ENCODE measurements at places on chromosomes 16 and 17. TPM values are rescaled to one million over a fixed set of nuclear protein-coding genes. Genes with fewer than 3 reads are reported as not detected.
A peak's percentile ranks its signal among the peaks of the same experiment; 100 is the strongest.

DNA sequence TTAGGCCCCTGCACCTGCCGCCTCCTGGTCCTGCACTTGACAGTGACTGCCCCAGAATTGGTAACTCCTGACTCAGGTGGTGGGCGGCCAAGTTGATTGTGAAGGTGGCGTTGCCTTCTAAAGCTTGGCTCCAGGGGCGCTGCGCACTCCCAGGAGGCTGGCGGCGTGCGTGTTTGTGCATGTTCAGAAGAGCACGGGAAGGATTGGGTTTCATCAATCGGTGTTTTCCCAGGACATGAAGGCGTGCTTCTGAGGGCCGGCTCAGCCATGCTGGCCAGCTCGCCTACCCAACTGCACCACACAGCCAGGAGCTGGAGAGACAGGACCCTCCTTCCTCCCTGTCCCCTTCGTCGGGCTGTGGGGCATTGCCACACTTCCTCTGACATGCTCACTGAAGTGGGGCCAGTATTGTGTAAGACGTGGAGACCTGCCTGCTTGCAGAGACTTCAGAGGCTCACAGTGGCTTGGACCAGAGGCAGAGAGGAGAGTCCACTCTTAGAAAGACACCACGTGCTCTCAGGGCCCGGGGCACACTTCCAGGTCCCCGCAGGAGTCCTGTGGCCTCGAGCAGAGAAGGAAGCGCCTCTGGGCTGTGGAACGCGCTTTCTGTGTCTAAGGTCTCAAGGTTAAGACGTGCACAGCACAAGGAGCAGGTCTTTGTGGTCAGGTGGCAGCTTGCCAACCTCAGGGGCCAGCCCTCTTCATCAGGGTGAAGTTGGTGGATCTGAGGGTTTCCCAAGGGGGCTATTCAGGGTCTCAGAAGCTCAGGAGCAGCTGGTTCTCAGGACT is 2.8 kb downstream of the RAB40C start:
- no peaks in the 10 kb centered on the region for H3K27me3 ChIP-seq
- peaks cover 35% of the 10 kb centered on the region for H3K4me1 ChIP-seq
- peaks cover 26% of the 10 kb centered on the region for H3K36me3 ChIP-seq
- peak overlapping the region; percentile 38 for H3K27ac ChIP-seq
- no peak overlapping the region for H3K4me3 ChIP-seq

The MEIOC gene
- total RNA-seq = not detected

DNA sequence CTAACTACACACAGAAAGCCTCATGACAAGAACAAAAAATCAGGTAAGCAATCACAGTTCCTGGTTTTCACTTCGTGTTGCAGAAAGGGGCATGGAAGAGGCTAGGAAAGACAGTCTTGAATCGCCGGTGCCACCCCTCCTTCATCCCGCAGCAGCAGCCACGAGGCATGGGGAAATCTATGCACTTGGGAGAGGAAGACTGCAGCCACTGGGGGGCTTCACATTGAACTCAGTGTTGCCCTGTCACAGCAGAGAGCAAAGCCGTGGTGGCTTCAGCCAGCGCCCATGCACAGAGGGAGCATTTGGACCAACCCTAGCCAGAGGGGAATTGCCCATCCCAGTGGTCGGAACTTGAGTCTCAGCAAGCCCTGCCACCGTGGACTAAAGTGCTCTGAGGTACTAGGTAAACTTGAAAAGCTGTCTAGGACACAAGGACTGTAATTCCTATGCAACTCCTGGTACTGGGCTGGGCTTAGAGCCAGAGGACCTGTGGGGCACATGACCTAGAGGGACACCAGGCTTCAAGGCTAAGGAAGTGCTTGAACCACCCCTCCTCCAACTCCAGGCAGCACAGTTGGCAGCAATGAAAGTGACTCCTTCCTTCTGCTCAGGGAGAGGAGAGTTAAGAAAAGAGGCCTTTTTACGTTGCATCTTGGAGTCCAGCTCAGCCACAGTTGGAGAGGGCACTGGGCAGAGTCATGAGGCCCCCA is 35.2 kb upstream of the ATP2C2 start:
- no peak overlapping the region for H3K27ac ChIP-seq
- H3K36me3 ChIP-seq = no peaks in the 10 kb centered on the region
- H3K4me3 ChIP-seq = no peak overlapping the region
- H3K4me1 ChIP-seq = no peaks in the 10 kb centered on the region

The ENPP7 gene
- not detected for total RNA-seq

The CUEDC1 gene
- 40.2 TPM for total RNA-seq

The HIC1 gene
- 58.0 TPM for total RNA-seq

- H3K27ac ChIP-seq = no peak overlapping the region
- H3K27me3 ChIP-seq = no peaks in the 10 kb centered on the region
- peaks cover 55% of the 10 kb centered on the region for H3K36me3 ChIP-seq
- no peak for DNase-seq
Observed at GRCh38 chr17:44093231-44093900, 22.8 kb downstream of the G6PC3 start.

- no peak overlapping the region for H3K4me3 ChIP-seq
- H3K4me1 ChIP-seq = no peaks in the 10 kb centered on the region
- no peak for DNase-seq
Observed at GRCh38 chr16:8943001-8943763, 20.5 kb downstream of the USP7 start.

GRCh38 chr16:79089735-79090284 is 510.7 kb downstream of the MAF start:
- H3K4me1 ChIP-seq = peaks cover 9% of the 10 kb centered on the region
- no peak for DNase-seq
- peak overlapping the region; percentile 44 for H3K27ac ChIP-seq
- no peaks in the 10 kb centered on the region for H3K36me3 ChIP-seq
- H3K4me3 ChIP-seq = peak overlapping the region; percentile 37

- no peaks in the 10 kb centered on the region for H3K36me3 ChIP-seq
- H3K27me3 ChIP-seq = no peaks in the 10 kb centered on the region
- DNase-seq = no peak
- no peak overlapping the region for H3K4me3 ChIP-seq
Observed at GRCh38 chr17:41943492-41943891, 13.1 kb downstream of the ODAD4 start.

DNA sequence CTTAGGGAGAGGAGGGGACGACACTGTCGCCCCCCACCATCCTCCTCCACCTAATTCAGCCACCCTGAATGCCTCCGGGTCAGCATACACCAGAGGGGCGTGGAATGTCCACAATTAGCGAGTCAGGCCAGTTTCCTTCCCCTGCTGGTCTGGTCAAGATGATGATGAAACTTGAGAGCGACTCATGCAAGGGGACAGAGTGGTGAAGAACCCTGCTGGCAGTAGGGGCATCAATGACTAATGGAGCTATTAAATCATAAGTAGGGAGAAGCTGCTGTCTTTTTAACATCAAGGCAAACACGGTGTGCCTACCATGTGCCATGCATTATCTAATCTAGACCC is 7.2 kb downstream of the SPACA3 start:
- H3K27ac ChIP-seq = no peak overlapping the region
- DNase-seq = no peak
- H3K4me3 ChIP-seq = no peak overlapping the region
- no peaks in the 10 kb centered on the region for H3K4me1 ChIP-seq
- no peaks in the 10 kb centered on the region for H3K27me3 ChIP-seq
- H3K36me3 ChIP-seq = no peaks in the 10 kb centered on the region

DNA sequence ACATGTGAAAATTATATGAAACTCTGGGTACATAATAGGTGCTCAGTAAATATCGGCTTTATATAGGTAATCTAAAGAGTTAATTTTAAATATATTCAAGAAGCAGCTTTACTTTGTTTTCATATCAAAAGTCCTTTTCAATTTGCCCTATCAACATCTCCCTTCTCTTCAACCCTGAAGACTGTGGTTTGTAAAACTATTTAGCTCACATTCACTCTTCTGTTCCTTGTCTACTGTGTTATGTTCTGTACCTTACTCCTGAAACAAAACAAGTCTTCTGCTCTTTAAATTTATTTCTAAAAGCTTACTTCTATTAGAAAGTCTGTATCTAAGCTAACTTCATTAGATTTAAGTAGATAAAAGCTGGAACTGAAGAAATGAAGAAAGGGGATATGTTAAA is 301.7 kb upstream of the PMFBP1 start:
- H3K4me1 ChIP-seq = no peaks in the 10 kb centered on the region

DNA sequence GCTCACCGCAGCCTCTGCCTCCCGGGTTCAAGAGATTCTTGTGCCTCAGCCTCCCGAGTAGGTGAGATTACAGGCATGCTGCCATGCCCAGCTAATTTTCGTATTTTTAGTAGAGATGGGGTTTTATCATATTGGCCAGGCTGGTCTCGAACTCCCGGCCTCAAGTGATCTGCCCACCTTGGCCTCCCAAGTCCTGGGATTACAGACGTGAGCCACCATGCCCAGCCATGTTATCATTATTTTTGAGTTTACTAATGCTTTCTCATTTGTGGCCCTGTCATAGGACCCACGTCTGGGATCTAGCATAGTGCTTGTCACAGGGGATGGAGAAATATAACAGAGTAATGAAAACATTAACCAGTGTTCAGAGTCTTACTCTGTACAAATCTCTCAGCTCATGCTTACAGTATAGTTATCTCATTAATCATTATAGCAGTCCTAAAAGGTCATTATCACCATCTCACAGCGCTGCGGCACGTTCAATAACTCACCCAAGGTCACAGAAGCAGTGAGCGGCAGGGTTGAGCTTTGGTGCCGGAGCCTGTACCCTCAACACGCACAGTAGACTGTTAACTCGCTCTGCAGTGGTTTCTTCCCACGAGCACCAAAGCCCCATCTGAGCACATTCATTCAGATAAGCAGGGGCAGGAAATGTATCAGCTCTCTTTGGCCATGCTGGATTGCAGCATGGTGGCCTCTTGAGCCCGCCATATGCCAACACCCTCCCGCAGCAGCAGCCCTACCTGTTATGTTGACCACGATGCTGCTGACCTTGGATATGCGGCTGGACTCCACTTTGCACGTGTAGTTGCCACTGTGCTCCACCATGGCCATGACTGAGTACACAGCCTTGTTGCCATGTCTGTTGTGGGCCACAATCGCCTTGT is 21.4 kb downstream of the PECAM1 start:
- no peaks in the 10 kb centered on the region for H3K36me3 ChIP-seq
- H3K27me3 ChIP-seq = no peaks in the 10 kb centered on the region
- H3K4me1 ChIP-seq = no peaks in the 10 kb centered on the region
- no peak overlapping the region for H3K4me3 ChIP-seq
- DNase-seq = no peak

- H3K4me3 ChIP-seq = no peak overlapping the region
- peaks cover 92% of the 10 kb centered on the region for H3K36me3 ChIP-seq
- H3K27me3 ChIP-seq = no peaks in the 10 kb centered on the region
- H3K27ac ChIP-seq = no peak overlapping the region
- H3K4me1 ChIP-seq = peaks cover 38% of the 10 kb centered on the region
- no peak for DNase-seq
Observed at GRCh38 chr16:31080035-31080629, 5.9 kb downstream of the ZNF646 start.

DNA sequence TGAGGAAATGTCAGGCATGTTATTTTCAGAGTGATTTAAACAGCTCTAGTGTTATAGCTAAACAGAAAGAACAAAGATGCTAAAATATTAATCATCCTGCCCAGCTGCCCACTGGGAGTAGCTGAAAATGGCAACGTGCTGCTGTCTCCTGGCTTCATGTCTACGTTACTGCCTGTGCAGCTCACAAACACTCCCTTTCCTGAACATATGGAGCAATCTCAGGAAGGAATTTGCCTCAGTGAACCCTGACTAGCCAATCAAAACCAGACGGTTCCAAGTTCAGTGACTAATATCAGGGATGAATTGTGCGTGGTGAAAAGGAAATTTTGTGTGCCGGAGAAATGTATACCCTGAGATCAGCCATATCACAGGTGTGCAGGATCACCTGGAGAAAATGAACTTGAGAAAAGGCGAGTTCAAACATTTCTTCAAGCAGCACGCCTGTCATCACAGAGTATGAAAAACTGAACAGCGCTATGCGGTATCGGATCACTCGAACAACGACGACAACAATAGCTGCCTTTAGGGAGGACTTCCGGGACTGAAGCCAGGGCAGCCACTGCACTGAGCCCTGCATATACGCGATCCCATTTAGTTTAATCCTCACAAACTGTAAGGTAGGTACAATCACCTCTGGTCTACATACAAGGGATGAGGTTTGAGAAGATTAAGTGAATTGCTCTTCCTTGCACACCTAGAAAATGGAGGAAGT is 110.3 kb downstream of the STX8 start:
- H3K27me3 ChIP-seq = no peaks in the 10 kb centered on the region
- DNase-seq = no peak
- no peak overlapping the region for H3K27ac ChIP-seq

The KRTAP4-4 gene
- not detected for total RNA-seq

DNA sequence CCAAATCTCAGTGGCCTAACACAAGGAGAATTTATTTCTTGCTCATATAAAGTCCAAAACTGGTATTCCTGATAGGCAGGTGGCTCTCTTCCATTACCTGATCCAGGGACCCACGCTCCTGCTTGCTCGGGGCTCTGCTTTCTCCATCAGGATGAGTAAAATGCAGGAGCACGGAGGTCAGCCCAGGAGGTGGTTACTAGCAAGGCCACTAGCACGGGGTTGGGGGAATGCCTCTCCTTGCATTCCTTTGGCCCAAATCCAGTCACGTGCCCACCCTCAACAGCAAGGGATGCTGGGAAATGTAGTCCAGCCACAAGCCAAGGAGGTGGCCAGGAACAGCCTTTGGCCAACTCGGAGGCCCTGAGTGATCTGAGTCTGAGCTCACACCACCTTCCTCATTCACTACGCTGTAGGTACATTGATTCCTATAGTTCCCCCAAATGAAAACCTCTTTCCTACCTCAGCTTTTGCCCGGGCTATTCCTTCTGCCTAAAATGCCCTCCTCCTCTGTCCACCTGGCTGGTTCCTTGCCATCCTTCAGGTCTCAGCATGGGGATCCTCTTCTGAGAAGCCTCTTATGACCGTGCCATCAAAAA is 38.3 kb upstream of the HAPSTR1 start:
- H3K4me3 ChIP-seq = no peak overlapping the region
- no peaks in the 10 kb centered on the region for H3K27me3 ChIP-seq
- H3K36me3 ChIP-seq = no peaks in the 10 kb centered on the region
- H3K4me1 ChIP-seq = peaks cover 3% of the 10 kb centered on the region

- no peaks in the 10 kb centered on the region for H3K27me3 ChIP-seq
- H3K4me3 ChIP-seq = no peak overlapping the region
- no peak overlapping the region for H3K27ac ChIP-seq
- H3K4me1 ChIP-seq = peaks cover 4% of the 10 kb centered on the region
Observed at GRCh38 chr16:86031141-86031678, 132.2 kb downstream of the IRF8 start.

DNA sequence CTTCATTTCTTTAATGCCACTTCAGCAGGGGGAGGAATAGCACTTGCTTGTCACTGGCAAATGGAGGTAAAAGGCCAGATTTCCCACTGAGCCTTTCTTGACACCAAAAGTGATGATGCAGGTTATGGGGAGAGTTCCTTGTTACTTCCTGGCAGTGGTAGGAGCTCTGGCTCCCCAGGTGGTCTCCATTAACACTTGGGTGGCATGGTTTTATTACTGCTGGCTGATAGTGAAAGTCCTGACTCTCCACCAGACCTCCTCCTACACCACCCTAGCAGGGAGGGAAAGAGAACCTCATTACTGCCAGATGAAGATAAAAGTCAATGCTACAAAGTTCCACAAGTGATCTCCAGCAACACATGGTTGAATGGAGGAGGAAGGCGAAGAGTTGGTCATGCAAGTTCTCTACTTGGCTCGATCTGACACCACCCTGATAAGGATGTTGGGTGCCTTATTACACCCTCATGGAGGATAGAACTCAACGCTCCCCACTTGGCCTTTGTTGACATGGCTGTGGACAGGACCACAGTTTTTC is 152.7 kb upstream of the GNAO1 start:
- H3K27me3 ChIP-seq = no peaks in the 10 kb centered on the region
- no peak overlapping the region for H3K4me3 ChIP-seq
- no peak overlapping the region for H3K27ac ChIP-seq
- H3K36me3 ChIP-seq = no peaks in the 10 kb centered on the region
- no peak for DNase-seq

GRCh38 chr17:42653179-42654124 is 5.6 kb upstream of the TUBG2 start:
- H3K4me1 ChIP-seq = no peaks in the 10 kb centered on the region
- no peaks in the 10 kb centered on the region for H3K27me3 ChIP-seq
- H3K4me3 ChIP-seq = peak overlapping the region; percentile 23
- peak overlapping the region; percentile 68 for H3K27ac ChIP-seq
- peak; percentile 48 for DNase-seq
